ENCODE measurements at places on chromosomes 1 and 21. TPM values are rescaled to one million over a fixed set of nuclear protein-coding genes. Genes with fewer than 3 reads are reported as not detected.

DNA sequence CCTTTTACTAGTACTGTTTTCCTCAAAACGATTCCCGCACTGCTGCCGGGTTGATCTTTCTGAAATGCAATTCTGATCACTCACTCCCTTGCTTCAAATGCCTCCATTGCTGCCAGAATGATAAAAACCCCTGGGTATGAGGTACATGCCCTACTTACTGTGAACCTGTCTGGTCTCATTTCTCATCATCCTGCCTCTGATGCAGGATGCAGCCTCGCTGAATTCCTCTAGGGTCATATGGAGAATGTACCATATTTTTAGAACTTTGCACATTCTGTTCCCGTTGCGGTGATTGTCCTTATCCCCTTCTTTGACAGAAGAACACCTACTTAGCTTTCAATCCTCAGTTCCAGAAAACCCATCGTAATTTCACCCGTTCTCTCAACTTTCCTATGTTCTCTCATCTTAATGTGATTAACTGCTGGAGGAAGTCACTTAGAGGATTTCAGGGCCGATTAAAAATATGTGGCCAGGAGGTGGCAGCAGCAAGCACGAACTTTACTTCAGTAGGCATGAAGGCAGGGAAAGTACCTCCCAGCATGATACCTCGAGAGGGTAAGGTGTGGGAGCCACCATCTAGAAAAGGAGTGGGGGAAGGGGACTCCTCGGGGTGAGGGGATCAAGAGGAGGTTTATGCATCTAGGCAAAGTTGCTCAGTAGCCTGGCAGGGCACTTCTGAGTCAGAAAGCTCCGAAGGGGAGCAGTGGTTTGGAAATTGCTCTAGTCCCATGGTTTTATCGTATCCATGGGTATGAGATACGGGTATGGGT lies 361.5 kb upstream of the ZP4 start:
- no peak for DNase-seq

DNA sequence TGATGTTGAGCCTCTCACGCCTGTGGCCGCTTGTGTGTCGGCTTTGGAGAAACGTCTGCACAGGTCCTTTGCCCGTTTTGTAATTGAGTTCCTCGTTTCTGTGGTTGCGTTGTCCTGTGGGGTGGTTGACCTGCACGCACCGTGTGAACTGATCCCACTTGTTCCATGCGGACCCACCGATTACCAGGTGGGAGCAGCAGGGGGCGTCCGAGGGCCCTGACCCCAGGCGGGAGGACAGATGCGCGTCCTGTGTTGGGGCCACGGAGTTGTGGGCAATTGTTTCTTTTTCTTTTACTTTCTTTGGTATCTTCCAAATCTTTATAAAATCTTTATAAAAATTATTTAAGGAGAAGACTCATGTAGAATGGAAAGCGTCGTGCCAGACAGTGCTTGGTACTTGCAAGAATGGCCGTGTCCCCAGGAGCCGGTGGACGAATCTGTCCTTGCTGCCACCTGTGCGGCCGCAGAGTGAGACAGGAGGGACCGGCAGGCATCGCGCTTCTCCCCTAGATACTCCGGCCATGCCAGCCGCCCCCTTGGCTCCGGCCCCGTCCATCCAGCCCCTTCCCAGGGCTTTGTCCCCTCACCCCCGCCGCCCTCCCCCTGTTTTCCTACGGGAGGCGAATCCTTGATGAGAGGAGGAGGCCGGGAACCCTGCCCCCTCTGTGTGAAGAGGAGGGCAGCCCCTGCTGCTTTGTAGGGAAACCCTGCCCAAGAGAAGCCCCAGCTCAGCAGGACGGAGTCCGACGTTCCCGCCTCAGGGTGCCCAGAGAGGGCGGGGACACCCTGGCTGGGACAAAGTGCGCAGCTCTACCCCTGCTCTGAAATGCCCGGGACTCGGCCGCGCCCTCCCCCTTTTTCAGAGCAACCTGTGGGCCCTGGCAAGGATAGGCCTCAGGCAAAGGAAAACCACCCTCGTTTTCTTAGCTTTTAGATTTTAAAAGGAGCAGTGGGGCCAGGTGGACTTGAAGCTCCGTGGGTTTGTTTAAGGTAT lies 41.7 kb downstream of the PRKCZ start:
- no peak for DNase-seq

DNA sequence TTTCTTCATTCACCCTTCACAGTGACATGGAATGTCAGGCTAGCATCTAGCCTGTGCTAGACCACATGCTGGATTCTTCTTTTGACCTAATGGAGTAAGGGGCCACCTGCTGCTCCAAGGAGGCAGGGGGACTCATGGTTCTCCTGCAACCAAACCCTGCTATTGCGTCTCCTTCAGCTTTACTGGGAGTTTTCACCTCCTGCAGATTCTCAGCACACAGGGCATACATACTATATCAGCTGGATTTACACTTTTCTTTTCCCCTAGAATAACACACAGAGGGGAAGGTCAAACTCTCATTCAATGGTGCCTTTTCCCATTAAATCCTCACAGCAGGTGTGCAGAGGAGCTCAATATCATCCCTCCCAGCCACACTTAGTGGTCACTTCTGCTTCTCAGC lies 16.6 kb upstream of the AK5 start:
- no peak for DNase-seq

DNA sequence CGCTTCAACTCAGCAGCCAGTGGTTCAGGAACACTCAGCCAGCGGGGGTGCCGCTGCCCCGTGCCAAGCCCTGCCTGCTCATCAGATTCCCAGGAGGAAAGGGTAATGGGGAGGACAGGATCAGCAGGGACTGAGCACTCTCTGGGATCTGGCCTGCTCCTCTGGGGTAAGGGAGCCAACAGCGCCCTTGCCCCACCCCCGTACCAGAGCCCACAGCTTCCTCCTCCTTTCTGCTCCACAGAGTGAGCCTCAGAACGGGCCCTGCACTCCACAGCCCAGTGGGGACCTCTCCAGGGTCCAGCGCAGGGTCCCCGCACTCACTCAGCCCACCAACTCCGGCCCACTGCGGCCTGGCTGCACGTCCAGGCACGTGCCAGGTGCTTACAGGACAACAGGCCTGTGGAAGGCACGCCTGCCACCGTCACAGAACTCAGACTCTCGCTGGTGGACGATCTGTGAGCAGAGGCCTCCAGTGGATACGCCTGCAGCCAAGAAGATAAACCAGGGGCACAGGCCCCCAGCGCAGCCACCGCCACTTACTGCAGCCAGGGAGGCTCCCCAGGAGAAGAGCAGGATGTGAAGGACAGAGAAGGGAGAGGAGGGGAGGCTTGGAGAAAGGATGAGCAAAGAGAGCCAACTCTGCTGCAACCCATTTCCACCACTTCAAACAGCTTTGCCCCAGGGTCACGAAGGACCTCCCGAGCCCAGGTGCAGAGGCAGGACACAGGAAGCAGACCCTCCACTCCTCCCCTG lies 2.1 kb downstream of the MEGF6 start:
- DNase-seq, result no peak

- DNase-seq, result no peak
These were observed 76.3 kb upstream of the LRRC7 start for GRCh38 chr1:69491416-69491815.

- peak; percentile 39 for DNase-seq
These were observed at the start of gene SFT2D2 for GRCh38 chr1:168225476-168226190. SFT2D2 (plus strand) TSS chr1:168226004; CDS start chr1:168226080, 76 bp downstream.

Gene S100A1
- 5.6 TPM for total RNA-seq

Gene TMEM61
- total RNA-seq, result 0.30 TPM

GRCh38 chr21:30613836-30614235 lies at the start of gene KRTAP6-1:
KRTAP6-1 (minus strand) TSS chr21:30613930; CDS start chr21:30613904, 26 bp downstream.
- no peak for DNase-seq

Gene NAV1
- 19.4 TPM for total RNA-seq

GRCh38 chr21:15250384-15250783 lies 185.6 kb upstream of the NRIP1 start:
- no peak for DNase-seq

DNA sequence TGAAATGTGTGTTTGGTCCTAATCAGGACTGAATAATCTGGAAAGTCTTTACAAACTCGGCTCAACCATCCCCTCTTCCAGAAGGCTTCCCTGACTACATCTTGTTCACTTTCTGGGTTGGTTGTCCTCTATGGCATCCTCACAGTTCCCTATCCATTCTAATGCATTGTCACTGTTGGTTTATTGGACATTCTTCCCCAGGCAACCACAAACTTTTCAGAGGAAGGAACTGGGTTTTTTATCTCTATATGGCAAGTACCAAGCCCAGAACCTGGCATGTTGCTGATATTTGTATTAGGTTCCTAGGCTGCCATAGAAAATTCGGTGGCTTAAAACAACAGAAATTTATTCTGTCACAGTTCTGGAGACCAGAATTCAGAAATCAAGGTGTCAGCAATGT lies 363.5 kb upstream of the ST6GALNAC5 start:
- DNase-seq, result no peak

Gene CFH
- total RNA-seq, result 44.9 TPM

Gene TAS1R1
- 0.59 TPM for total RNA-seq

GRCh38 chr1:2630498-2631135 lies 2.2 kb downstream of the MMEL1 start:
- no peak for DNase-seq

Gene KLHDC8A
- 1.3 TPM for total RNA-seq

GRCh38 chr1:43622471-43622870 lies 27.5 kb upstream of the KDM4A start:
- DNase-seq, result no peak

Gene HSPA6
- 8.2 TPM for total RNA-seq

Gene SNX7
- 32.5 TPM for total RNA-seq

DNA sequence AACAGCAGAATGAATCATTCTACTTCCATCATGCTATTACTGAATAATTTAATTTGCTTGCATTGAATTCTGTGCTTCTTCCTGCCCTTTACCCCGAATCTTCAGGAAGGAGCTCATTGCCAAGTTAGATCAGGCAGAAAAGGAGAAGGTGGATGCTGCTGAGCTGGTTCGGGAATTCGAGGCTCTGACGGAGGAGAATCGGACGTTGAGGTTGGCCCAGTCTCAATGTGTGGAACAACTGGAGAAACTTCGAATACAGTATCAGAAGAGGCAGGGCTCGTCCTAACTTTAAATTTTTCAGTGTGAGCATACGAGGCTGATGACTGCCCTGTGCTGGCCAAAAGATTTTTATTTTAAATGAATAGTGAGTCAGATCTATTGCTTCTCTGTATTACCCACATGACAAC lies 44.2 kb downstream of the MAP3K7CL start:
- no peak for DNase-seq

GRCh38 chr1:192592981-192593708 lies 17.6 kb downstream of the RGS1 start:
- no peak for DNase-seq

Gene ADAM30
- total RNA-seq, result not detected

DNA sequence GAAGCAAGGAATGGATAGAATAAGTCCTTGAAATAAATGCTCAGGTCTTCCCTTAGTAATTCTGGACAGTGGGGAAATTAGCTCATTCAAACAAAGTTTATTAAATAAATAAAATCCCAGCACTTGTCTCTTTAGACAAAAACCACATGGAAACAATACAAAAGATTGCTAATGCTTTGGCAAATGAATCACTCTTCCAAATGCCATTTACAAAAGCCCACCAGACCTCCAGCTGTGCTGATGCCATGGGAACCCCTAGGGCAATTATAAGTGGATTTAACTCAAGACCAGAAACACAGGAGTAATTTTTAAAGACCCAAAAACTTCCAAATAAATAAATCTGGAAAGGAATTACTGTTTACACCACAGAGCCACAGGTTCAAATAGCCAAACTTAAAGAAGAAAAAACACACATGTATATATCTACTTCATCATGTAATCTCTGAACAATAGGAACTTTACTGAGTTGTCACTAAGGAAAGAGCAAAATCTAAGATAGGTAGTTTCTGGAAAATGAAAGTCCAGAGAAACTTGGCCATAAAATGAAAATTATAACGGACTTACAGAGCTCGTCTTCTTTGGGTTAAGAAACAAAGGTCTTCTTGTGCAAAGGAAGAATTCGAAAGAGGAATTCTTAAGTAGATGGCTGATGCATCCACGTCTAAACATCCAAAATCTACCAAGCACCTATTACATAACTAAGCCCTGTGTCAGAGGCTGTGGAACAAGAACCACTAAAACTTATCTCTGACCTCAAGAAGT lies 399.4 kb downstream of the SMYD3 start:
- no peak for DNase-seq

- peak; percentile 18 for DNase-seq
These were observed 3.1 kb downstream of the C1orf216 start for GRCh38 chr1:35715568-35716002.

- no peak for DNase-seq
These were observed 93.4 kb downstream of the BCAR3 start for GRCh38 chr1:93588206-93588605.

DNA sequence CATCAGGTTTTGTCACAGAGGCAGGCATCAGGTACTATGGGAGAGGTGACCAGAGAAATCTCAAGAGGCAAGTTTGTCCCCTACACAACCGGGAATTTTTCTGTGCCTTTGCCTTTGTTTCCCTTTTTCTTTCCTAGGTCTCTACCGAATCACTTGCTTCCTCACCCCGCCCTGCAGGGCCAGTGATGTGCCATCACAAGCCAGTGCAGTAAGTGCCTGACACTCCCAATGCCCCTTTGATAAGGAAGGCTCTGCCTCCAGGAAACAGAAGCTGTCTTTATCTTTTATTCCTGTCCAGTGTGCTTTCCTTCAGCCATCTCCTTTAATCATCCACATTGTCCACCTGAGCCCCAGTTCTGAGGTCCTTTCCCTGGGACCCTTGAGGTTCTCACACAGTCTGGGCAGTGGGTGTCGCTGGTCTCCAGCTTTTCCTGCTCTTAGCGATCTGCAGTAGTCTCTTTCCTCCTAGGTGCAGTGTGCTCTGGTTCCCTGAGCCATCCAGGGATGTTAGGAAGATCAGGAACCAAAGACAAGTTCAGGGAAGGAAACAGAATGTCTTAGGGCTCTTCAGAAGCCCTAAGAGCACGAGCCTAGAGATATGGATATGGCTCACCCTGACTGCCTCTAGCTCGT lies 36.6 kb downstream of the GJA5 start:
- no peak for DNase-seq

- peak; percentile 41 for DNase-seq
These were observed 20.1 kb downstream of the PRKACB start for GRCh38 chr1:84164161-84164560.

- no peak for DNase-seq
These were observed 27.7 kb downstream of the GIPC2 start for GRCh38 chr1:78073441-78073840.

DNA sequence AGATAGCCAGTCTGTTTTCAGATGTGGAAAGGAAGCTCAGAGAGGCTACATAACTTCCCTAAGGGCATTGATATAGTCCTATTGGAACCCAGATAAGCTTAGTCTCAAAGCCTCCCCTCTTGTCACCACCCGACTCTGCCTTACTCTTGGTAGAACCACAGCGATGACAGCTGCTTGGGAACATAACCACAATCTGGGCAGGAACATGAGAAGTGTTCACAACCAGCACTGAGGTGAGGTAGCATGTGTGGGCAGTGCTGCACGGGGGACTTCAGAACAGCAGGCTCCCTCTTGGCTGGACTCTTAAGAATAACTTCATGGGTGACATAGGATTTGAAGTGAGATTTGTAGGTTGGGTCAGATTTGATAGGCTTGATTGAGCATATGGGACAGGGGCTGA lies 9.3 kb upstream of the S100A10 start:
- DNase-seq, result no peak

Gene THEM5
- total RNA-seq, result 8.4 TPM

Gene FAM3B
- 0.20 TPM for total RNA-seq

Gene ZNF672
- 11.2 TPM for total RNA-seq

- DNase-seq, result no peak
These were observed 16.1 kb downstream of the RGS4 start for GRCh38 chr1:163085041-163085903.
